GM23338 (cell line): ENCODE measurements at places on chromosomes 12 and 14.

DNA sequence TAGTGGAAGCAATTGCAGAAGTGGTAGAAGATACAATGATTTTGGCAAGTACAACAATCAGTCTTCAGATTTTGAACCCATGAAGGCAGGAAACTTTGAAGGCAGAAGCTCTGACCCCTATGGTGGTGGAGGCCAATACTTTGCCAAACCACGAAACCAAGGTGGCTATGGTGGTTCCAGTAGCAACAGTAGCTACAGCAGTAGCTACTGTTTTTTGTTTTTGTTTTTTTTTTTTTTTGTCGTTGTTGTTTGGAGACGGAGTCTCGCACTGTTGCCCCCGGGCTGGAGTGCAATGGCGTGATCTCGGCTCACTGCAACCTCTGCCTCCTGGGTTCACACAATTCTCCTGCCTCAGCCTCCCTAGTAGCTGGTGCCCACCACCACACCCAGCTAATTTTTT is 47.4 kb downstream of the IFNG-AS1 start:
- no peak for DNase-seq

- no peak for DNase-seq
These were observed 111.1 kb upstream of the OVCH1 start for GRCh38 chr12:29608581-29608980.

GRCh38 chr12:101967506-101967905 is 90.1 kb downstream of the DRAM1 start:
- no peak for DNase-seq

DNA sequence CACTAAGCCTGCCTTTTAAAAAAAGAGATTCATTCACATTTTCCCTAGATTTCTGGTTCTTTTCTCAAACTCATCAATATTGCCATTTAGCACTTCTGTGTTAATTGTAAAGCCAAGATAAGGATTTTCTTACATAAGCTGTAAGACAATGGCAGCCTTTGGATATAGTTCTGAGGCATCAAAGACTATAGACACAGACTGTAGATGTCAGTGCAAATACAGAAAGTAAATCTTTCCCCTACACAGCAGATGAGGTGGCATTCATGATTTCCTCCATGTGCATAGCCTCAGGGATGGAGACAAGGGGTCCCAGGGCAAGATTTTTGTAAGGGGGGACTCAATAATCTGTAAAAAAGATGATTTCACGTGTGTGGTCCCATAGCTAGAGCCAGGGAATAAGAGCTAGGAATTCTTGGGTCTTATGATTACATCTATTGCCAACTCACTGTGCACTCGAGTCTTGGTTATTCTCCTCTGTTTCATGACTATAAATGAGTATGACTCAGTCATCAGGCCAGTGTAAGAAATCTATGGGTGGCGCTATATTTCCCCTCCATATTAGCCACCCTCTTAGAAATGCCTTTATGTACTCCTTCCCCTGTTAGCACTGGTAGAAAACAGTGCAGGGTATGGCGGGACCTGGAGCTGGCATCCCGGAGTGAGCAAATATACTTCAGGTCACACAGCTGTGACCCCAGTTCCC is 207.5 kb downstream of the EXOC5 start:
- no peak for DNase-seq

GRCh38 chr12:15563663-15564062 is 225.5 kb downstream of the EPS8 start:
- no peak for DNase-seq

- no peak for DNase-seq
These were observed 6.0 kb upstream of the MANSC4 start for GRCh38 chr12:27785882-27786570.

GRCh38 chr14:92253381-92253894 is 69.5 kb upstream of the SLC24A4 start:
- DNase-seq: peak; percentile 72

DNA sequence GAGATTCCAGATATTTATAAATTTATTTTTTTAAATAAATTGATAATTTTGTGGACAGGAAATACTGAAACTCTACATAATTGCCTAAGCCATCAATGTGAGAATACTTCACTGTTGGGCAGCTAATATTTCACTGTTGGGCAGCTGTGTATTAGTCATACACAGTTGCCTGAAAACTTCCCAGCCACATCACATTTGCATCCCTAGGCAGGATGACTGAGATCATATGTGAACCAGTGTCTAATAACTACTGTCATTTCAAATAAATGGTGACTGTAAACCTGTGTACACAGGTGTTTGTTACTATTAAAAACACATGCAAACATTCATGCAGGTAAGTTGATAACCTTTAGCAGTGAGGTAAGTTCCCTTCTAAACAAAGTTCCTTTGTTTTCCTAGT is 43.9 kb downstream of the TMTC3 start:
- DNase-seq: no peak

- no peak for DNase-seq
These were observed 1.2 kb downstream of the ANKRD9 start for GRCh38 chr14:102508410-102508773.

GRCh38 chr12:76346236-76346635 is 2.0 kb downstream of the BBS10 start:
- DNase-seq: no peak

DNA sequence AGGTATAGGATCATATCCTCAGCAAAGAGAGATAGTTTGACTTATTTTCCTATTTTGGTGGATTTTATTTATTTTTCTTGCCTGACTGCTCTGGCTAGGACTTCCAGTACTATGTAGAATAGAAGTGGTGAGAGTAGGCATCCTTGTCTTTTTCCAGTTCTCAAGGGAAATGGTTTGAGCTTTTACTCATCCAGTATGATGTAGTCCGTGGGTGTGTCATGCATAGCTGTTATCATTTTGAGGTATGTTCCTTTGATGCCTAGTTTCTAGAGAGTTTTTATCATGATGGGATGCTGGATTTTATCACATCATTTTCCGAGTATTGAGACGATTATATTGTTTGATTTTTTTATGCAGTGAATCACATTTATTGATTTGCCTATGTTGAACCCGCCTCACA is 97.2 kb downstream of the MGAT4C start:
- DNase-seq: no peak

GRCh38 chr12:124517260-124518050 is 50.0 kb downstream of the NCOR2 start:
- DNase-seq: no peak

GRCh38 chr12:4947253-4947652 is 37.5 kb downstream of the KCNA1 start:
- no peak for DNase-seq

DNA sequence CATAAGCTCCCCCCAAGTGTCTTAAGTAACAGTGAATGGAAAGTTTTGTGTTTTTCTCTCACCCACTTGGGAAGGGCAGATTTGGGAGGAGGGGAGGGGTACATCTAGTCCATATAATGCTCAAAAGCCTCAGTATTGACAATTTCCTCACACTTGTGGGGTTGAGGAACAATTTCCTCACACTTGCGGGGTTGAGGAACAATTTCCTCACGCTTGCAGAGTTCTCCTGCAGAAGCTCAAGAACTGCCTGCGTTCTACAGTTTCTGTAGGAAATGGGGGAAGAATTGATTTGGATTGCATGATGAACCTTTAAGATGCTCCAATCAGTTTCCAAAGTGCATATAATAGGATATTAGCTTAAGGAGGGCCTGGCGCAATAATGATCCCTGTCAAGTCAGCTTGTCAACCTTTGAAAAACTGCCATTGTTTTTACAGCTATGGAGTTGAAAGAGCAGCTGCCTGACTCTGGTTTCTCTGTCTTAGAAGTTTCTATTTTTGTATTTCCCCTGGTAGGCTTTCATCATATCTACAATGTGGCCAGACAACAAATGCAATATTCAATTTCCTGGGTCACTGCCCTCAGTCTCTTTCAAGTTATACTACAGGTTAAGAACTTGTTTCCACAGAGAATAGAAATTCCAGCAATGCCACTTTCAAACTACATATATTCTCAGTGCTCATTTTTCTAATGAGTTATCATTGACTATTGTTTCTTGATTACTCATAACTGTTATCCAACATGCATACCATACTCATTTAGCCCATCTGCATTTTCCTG is 66.5 kb downstream of the PLEKHG7 start:
- no peak for DNase-seq

GRCh38 chr14:98770151-98770550 is 501.8 kb downstream of the BCL11B start:
- no peak for DNase-seq

- peak; percentile 72 for DNase-seq
These were observed 446 bp upstream of the ZNF641 start for GRCh38 chr12:48351022-48351708.

DNA sequence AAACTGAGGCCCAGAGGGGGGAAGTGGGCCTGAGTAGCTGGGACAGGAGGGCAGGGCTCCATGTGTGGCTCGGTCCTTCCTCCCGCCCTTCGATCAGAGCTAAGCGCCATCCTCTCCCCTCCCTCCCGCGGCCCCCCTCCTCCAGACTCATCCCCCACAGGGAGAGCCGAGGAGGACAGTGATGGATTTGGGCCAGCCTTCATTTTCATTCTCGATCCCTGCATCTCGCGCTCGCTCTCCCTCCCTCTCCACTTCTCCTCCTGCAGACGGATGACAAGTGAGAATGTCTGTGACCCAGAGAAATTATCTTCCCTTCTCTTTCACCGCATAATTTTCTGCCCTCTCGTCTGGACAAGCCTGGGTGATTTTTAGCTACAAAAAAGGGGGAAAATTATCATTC is 183.3 kb downstream of the RBM19 start:
- DNase-seq: no peak

DNA sequence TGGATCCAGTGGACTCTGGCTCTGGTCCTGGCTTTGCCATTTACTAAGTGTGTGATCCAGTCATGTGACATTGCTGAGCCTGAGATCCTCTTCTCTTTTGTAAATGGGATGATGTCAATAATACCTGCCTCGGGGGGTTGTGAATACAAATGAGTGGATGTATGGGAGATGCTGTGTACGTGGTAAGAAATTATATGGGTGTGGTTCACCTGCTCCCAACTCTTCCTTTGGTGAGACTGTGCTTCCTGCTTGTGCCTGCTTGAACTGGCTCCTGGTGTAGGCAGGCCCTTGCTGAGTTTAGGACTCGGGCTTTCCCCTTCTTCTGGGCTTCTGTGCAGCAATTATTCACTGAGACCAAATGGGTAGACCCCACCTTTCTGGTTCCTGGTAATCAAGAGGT is 189.5 kb upstream of the FRMD6 start:
- DNase-seq: no peak

DNA sequence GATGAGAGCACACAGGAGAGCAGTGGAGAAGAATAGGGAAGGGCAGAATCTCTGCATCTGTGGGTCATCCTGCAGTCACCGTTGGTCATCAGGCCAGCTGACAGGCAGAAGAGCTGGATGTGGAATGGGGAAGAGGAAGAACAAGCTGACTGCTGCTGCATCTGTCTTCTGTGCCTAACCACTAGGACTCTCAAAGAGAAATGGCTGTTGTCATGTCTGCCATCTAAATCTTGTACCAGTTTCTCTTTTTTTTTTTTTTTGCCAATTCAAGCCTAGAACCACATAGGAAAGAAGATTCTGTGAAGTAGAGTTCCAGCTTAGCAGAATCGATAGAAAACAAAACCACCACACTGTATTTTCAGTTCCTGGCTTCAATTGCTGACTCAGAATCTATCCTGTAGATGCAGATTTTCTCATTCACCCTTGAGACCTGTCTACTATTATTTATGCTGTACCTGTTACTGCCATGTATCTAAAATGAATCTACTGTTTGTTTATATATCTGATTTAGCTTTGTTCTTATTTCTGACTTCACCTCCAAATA is 421.9 kb upstream of the PRICKLE1 start:
- DNase-seq: no peak

GRCh38 chr12:12214635-12215131 is 52.2 kb downstream of the LRP6 start:
- DNase-seq: peak; percentile 33

DNA sequence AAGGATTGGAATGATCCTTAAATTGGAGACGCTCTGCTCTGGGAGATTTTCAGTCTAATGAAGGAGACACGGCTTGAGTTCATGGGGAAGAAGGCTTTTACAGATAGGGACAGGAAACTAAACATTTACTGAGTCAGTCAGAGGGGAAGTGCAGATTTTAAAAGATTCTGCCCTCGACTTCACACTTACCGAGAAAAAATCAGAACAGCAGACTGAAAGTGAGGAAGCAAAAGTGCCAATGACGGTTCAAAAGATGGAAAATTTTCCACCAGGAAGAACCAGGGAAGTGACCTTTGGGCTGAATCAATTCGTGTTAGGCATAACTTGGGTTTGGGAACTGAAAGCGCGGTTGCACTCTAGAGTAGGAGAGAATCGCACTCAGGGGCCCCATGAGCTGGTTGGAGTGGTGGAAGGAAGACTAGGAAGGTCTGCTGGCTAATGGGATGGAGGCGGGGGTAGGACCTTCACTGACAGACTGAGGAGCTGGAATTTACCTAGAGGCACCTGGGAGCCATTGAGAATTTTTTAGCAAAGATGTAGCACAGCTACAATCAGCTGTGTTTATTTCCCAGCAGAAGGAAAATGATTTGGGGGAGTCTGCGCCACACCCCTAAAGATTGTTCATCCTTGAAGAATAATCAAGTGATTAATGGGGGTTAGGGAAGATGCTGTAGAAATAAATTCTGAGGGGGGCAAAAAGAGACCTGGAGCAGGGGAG is 1.2 kb downstream of the KCNK13 start:
- peak; percentile 21 for DNase-seq

DNA sequence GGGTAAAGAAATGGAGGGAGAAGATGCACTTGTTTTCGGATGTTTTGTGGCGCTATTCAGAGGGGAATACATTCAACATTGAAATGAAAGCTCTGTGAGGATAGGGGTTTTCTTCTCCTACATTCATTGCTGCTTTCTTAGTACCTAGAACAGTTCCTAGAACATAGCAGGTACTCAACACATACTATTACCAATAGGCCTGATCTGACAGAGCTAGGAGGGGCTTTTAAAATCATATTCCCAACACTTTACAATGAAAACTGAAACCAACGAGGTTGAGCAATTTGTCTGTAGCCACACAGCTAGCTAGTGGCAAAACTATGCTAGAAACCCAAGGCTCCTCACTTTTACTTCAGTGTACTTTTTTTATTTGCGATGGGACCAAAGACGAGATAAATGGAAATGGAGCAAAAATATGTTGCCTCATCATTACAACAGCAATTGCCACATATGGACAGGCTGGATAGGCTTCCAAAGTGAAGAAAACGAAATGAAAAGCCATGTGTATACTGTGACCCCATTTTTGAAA is 23.1 kb upstream of the IL22 start:
- DNase-seq: no peak

DNA sequence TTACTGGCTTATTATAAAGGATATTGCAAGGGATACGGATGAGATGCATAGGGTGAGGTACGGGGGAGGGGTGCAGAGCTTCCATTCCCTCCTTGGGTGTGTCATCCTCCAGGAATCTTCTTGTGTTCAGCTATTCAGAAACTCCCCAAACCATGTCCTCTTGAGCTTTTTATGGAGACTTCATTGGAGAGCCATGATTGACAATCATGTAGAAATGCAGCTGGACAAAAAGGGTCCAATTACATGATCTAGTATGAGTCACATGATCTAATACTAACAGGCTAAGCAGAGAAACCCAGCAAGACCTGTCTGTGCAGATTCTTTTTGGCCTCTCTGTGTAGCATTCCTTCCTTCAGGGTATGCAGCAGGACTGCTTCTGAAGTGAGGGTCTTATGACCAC is 23.9 kb upstream of the FLVCR2 start:
- no peak for DNase-seq

- no peak for DNase-seq
These were observed 48.3 kb downstream of the ZFYVE21 start for GRCh38 chr14:103763730-103764488.
